ENCODE measurements at places on chromosomes 2 and 18.

DNA sequence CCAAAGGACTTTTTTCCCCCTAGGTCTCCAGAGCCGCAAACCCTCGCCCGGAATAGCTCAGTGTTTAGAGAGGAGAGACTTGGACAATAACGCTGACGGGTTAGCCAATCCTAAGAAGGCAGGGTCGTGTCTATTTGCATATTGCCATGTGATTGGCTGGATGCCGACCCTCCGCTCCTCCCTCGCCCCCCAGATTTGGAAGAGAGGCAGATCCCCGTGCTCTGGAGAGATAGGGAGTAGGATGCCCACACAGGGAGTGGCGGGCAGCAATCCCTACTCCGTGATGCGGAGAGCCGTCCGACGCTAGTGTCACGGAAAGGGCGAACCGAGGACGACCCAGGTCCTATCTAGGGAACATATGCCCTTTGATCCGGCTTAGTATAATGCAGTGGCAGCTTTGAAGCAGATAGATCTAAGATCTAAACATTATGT, 1.4 kb downstream of the WNT6 start:
- no peak for DNase-seq

- no peak for DNase-seq
Measured at GRCh38 chr2:9264301-9264700, 57.7 kb downstream of the ASAP2 start.

GRCh38 chr18:25140124-25140961, 211.6 kb downstream of the ZNF521 start:
- no peak for DNase-seq

DNA sequence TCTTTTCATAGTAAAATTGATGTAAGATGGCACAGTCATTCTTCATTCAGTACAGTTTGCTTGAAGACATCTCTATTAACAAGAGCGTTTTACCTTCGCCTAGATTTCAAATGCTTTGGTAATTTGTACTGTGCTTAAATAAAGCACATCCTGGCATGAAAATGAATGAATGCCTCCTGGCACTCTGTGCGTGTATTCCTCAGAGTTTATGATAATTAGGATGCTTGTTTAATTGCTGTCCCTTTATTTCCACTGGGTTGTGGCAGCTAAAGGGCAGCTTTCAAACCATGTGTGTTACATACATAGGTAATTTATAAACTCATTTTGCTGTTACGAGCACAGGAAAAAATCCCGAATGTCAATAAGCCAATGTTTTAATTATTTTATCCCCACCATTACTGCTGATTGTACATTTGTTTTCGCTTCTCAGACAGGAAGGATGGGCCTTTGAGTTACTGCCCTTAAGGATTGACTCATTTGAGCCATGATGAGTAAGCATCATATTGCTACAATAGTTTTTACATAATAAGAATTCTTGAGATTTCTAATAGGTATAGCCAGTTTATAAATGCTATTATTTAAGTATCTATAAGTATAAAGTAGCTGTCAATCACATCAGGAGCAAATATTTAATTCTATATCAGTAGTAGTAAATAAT, 516.5 kb downstream of the XIRP2 start:
- DNase-seq, result no peak

- no peak for DNase-seq
Measured at GRCh38 chr2:209872675-209873074, 101.0 kb downstream of the UNC80 start.

- no peak for DNase-seq
Measured at GRCh38 chr2:177072090-177072489, 140.5 kb upstream of the HNRNPA3 start.

DNA sequence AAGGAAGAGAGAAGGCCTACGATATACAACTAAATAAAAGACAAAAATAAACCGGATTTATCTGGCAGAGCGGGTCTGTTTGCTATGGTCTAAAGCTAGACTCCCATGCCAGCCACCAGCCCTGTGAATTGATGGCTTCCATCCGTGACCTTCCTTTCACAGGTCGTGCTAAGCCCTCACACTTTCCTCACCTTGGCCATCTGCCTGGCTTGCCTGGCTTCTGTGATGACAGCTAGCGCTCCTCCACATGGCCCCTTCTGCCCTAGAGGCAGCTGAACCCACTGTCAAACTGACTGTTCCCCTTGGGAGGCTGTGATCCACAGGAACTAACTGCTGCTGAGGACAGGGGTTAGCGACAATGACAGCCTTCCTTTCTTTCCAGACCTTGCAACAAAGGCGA, 32.5 kb downstream of the GAREM1 start:
- no peak for DNase-seq

- DNase-seq, result no peak
Measured at GRCh38 chr18:9753846-9754245, 45.7 kb downstream of the RAB31 start.

GRCh38 chr2:152063325-152063924, 35.4 kb downstream of the CACNB4 start:
- DNase-seq, result no peak
